ENCODE measurements at places on chromosomes 13 and 19.

- DNase-seq: no peak
These were observed 51.0 kb downstream of the LYL1 start for GRCh38 chr19:13051557-13052165.

GRCh38 chr13:97058391-97058790 lies 64.1 kb upstream of the OXGR1 start:
- no peak for DNase-seq

- DNase-seq: no peak
These were observed 4.3 kb downstream of the SLC25A30 start for GRCh38 chr13:45413826-45414307.

DNA sequence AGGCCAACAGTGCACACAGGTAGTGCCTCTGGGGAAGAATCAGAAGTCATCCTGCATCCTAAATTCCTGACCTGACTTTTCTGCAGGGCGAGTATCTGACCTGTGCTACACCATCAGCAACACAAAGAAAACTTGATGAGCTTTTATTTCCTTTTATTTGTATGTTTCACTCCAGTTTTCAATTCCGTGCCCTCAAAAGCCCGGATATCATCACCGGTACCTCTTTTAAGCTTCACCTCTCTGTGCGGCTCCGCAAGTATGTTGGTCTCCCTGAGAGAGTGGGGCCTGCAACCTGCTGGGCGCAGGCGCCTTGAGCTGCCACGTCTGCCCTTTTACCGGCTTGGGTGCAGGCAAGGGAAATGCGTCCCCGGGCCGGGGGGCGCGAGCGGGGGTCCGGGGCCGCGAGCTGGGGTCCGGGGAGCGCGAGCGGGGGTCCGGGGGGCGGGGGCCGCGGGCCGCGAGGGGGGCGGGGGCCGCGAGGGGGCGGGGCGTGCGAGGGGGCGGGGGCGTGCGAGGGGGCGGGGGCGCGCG lies 4.3 kb upstream of the DUXA start:
- DNase-seq: no peak

DNA sequence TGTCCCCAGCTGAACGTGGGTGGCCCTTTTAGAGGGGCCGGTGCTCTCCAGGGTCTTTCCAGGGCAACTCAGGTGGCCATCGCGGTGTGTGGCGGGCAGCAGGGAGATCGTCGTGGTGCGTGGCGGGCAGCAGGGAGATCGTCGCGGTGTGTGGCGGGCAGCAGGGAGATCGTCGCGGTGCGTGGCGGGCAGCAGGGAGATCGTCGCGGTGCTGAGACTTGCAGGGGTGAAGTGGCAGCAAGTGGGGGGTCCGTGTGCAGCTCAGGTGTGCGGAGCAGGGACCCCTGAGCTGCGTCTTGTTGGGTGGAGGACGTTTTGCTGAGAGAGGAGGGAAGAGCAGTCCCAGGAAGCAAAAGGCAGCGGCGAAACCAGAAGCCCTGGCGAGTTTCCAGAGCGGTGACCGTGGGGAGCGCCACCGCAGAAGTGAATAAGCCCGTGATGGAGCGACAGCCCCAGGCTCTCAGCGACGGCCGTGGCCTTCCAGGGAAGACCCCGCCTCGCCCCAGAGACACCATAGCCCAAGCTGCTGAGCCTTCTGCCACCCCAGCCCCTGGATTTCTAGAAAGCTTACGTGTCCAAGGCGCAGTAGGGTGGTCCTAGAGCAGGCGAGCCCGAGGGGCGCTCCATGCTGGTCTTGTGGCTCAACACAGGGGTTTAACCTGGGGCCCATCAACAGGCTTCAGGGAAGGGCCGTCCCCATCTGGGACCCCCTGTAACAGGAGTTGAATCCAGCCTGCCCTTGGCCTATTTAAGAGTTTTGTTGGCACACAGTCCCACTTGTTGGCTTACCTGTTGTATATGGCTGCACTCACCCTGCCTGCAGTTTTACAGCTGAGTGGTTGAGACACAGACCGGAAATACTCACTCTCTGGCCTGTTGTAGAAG lies 5.4 kb downstream of the NCLN start:
- no peak for DNase-seq

GRCh38 chr19:48842789-48843162 lies 6.5 kb upstream of the HSD17B14 start:
- DNase-seq: no peak

DNA sequence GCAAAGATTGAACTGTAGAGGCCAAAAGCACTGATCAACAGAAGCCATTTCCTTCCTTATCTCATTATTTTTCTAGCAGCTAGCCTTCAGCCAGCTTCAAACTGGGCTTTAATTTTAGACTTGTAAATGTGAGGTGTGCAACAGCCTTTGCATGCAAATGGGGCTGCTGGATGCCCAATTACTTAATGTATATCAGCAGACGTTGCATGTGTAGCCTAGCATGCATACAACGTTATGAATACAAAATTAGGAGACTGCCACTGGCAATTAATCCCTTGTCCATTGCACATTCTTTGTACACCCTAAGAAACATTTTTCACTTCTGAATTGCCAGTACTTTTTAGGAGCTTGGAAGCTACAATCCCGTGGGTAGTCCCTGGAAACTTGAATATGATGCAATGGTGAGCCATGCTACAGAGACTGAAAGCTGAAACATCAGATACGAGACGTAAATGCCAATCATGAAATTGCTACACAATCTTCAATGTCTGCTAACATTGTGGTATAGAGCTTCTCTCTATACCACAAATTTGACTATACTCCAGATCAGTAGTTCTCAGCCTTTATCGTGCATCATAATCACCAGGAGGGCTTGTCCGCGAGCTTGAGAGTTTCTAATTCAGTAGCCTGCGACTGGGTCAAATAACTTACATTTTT lies 20.2 kb downstream of the EPSTI1 start:
- no peak for DNase-seq

DNA sequence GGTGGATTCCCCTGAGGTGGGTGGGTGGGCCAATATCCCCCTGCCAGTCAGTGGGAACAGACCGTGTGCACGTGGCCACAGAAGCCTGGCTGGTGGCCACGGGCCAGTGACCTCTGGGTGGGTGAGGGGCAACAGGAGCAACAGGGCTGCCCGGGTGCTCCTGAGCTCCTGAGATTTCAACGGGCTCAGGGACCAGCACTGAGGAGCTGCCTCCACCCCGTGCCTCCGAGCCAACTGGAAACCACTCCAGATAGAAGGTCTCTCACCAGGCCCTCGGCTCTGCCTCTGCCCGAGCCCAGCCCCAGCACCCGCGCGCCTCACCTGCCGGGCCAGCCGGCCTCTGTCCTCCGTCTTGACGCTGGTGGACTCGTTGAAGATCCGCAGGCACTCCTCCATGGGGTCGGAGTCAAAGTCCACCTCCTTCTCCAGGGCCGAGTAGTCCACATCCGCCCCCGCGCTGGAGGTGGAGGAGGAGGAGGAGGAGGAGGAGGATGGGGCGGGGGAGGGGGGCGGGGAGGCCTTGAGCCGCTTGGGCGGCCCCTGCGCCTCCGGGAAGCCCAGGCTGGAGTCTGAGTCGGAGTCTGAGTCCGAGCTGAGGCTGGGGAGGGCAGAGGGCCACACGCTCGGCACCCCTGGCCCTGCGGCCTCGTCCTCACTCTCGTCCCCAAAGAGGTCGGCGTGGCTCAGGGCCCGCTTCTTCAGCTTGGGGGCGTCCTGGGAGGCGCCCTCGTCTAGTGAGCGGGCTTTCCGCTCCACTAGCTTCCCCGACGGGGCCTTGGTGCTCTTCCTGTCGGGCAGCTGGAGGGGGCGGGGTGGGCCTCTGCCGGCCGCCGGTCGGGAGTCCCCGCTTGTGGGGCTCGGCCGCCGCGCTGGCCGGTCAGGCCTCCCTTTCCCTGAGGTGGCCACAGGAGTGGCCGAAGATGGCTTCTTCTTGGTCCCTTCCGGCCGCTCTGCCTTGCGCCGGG lies 14.8 kb upstream of the ATP8B3 start:
- no peak for DNase-seq

DNA sequence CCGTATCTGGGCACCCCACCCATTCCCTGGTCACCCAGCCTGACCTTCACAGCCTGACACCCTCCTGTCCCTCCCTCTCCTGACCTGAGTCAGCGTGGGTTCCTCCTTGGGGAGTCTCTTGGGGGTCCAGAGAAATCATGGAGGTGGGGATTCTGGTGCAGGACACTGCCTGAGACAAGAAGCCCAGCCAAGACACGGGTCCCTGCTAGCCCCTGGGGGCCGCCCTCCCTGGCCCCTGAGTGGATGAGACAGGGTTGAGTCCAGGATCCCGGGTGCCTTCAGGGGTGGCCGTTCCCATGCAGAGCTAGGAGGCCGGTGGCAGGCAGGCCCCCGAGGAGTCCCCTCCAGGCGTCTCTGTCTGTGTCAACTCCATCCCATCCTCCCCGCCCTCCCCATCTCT lies 1.6 kb downstream of the MAP2K7 start:
- DNase-seq: no peak

DNA sequence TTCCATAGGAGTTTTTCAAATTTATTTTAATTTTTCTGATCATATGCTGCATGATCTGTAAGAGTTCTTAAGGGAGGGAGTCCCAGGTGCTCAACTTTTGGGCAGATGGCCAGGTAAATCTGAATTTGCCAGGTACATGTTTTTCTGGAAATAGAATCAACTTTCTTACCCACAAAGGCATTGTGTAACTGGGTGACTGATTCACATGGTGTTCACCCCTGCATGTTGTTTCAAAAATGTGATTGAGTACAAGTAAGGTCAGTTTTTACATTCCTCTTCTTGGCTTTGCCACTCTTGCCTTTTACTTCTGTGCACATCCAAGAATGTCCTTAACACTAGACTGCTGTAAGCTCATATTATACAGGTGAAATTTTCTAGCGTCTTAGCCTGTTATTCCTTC lies 30.4 kb downstream of the RB1 start:
- no peak for DNase-seq

DNA sequence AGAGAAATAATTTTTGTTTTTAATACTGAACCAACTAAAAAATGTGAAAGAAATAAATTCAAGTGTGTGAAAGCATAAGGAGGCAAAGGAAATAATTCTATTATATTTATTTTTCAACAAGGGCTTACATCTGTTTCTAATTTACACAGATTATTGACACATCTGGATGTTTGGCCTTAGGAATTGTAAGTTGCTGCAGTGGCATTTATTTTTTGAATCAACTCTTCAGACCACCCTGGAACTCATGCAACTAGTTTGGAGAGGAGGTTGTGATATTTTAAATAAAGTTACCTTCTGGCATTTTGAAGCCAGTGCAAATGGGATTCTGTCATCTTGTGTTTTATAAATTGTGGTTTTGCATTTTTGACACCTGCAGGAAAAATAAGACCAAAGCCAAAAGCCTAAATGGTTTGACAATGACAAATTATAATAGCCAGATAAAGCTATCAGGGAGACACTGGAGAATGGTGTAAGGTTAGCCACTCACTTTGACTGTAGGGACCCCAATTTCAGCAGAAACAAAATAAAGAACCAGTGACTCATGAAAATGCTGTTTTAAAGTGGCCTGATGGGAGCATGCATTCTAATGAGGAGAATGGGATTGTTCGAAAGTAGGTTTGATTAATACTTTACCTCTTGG lies 192.9 kb downstream of the KLF5 start:
- no peak for DNase-seq

DNA sequence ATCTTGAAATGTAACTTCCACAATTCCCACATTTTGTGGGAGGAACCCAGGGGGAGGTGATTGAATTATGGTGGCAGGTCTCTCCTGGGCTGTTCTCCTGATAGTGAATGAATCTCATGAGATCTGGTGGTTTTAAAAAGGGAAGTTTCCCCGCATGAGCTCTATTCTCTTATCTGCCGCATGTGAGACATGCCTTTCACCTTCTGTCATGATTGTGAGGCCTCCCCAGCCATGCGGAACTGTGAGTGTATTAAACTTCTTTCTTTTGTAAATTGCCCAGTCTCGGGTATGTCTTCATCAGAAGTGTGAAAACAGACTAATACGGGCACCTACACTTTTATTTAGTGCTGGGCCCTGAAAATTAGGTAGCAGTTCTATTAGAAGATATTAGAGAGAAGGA lies 45.8 kb downstream of the TNFSF13B start:
- no peak for DNase-seq

DNA sequence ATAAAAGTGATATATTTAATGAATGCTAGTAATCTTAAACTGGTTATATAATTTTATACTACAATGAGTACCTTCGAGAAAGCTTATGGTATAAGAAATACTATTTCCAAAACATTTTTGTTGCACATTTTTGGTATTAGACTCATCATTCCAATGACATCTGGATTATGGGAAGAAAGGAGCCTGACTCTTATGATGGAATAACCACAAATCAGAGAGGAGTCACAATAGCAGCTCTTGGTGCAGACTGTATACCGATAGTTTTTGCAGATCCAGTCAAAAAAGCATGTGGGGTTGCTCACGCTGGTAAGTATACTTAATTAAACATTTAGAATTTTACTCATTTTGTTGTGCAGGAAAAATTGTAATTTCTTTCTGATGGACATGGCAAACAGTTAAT lies 3.9 kb downstream of the LACC1 start:
- no peak for DNase-seq

GRCh38 chr19:11659612-11660011 lies 62.3 kb downstream of the ZNF627 start:
- no peak for DNase-seq

GRCh38 chr19:17647071-17648020 lies 40.8 kb downstream of the UNC13A start:
- no peak for DNase-seq

- no peak for DNase-seq
These were observed 15.6 kb downstream of the AXL start for GRCh38 chr19:41234512-41235168.

DNA sequence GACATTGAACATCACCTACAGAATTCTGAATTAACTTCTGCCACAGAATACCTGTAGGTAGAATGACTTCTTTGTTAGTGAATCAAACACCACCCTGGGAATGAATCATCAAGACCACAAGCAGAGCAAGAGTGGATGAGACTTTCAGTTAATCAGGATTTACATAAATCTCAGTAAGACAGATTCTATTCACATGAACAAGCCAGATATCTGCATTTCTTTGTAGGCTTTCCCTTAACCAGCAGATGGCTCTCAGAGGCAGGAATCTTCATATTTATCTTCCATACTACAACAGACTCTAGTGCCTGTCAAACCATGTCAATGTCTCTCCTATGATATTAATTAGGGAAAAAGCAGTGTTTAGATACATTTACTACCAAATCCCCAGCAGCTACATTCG lies 412.1 kb downstream of the KLF12 start:
- no peak for DNase-seq

- no peak for DNase-seq
These were observed 142.8 kb downstream of the KLF5 start for GRCh38 chr13:73201626-73202025.

- no peak for DNase-seq
These were observed 25.4 kb upstream of the GPR12 start for GRCh38 chr13:26785838-26786630.

GRCh38 chr13:102049853-102050252 lies 352.0 kb downstream of the FGF14 start:
- DNase-seq: no peak

DNA sequence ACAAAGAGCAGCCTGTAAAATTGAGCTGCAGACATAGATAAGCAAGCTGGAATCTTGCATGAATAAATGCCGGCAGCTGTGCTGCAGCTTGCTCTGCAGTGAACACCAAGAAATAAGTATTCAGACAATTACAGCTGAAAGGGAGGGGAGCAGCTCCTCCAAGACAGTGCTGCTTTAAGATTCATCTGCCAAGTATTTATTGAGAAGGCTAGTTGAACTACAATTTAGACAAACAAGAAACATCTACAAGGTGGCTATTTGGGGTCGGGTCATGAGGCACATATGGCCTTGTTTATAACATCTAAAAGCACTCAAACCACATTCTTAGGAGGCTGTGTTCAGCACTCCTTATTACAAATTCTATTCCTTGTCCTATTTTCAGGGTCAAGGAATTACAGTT lies 34.9 kb downstream of the ZNF726 start:
- DNase-seq: no peak

GRCh38 chr19:46218160-46218559 lies 11.4 kb upstream of the IGFL1 start:
- DNase-seq: no peak

GRCh38 chr19:18344582-18344950 lies 4.2 kb downstream of the PGPEP1 start:
- DNase-seq: no peak

Measured in AG04449 (cell line).